ENCODE measurements at places on chromosomes 5 and 9.

- DNase-seq: no peak
These were observed 767 bp downstream of the RALGPS1 start for GRCh38 chr9:126915281-126915816.

- no peak for DNase-seq
These were observed 365.7 kb downstream of the SPATA31D1 start for GRCh38 chr9:82354279-82354659.

DNA sequence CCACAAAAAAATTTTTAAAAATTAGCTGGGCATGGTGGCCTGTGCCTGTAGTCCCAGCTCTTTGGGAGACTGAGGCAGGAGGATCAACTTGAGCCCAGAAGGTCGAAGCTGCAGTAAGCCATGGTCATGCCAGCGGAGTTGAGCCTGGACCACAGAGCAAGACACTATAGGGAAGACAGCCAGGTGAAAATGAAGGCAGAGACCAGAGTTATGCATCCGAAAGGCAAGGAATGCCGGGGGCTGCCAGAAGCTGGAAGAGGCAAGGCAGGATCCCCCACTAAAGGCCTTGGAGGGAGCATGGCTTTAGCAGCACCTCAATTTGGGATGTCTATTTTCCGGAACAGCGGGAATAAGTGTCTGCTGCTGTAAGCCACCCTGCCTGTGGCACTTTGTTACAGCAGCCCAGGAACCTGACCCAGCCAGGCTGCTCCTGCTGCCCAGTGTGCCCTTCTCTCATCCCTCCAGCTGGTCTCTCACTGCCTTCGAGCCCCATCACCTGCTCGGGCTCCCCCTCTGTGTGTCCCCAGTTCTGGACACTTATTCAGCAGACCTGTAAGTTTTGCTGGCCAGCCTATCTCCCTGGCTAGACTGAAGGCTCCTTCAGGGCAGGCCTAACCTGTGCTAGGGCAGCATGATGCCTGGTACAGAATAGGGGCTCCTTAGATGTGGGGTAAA, 16.8 kb upstream of the JADE2 start:
- no peak for DNase-seq

DNA sequence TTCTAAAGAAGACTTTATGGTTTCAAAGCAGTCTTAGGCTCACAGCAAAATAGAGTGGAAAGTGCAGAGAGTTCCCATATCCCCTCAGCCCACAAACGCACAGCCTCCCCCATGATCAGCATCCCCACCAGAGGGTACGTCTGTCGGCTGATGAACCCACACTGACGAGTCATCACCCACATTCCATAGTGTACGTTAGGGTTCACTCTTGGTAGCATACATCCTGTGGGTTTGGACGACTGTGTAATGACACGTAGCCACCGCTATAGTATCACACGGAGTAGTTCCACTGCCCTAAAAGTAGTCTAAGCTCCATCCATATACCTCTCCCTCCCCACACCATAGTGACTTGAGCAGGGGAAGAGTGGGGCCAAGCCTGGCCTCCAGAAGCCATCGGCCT, 135.7 kb upstream of the PHYKPL start:
- DNase-seq: no peak

- no peak for DNase-seq
These were observed 268.2 kb upstream of the RFX3 start for GRCh38 chr9:3793971-3794383.

DNA sequence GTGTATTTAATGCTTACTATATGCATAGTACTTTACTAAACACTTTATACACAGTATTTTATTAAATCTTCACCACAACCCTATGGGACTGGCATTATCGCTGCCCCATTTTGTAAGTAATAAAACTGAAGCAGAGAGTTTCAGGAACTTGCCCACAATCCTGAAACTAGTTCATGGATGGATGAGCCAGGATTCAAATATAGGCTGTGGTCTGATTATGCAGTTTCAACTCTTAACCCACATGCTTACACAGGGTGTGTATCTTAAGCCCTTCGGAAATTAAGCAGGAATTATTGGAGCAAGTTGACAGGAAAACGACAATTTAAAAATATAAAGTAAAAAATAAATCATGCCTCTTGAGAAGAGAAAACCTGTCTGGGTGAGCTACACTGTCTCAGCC, 109.0 kb downstream of the ATP10B start:
- no peak for DNase-seq

GRCh38 chr9:70083429-70083828, 39.8 kb downstream of the MAMDC2 start:
- DNase-seq: no peak

DNA sequence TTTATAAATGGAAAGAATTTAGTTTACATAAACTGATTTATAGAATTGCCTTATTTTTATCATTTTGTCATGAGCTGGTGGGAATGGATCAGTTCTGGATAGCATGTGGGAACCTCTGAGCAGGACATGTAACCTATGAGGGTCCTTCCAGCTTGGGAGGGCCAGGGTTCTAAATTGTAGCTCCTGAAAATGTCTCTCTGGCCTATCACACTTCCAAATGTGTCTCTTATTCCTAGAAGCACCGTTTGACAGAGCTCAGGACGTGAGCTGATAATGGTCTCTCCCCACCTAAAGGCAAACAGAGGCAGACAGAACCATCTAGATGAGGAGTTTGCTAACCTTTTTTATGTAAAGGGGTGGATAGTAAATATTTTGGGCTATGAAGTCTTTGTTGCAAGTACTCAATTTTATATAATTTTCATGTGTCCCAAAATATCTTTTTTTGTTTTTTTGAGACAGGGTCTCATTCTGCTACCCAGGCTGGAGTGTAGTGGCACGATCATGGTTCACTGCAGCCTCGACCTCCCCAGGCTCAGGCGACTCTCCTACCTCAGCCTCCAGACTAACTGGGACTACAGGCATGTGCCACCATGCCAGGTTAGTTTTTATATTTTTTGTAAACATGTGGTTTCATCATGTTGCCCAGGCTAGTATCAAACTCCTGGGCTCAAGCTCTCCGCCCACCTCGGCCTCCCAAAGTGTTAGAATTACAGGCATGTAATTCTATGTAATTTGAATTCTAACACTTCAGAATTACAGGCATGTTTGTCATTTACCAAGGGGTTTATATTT, 4.0 kb downstream of the TRAF1 start:
- DNase-seq: no peak

DNA sequence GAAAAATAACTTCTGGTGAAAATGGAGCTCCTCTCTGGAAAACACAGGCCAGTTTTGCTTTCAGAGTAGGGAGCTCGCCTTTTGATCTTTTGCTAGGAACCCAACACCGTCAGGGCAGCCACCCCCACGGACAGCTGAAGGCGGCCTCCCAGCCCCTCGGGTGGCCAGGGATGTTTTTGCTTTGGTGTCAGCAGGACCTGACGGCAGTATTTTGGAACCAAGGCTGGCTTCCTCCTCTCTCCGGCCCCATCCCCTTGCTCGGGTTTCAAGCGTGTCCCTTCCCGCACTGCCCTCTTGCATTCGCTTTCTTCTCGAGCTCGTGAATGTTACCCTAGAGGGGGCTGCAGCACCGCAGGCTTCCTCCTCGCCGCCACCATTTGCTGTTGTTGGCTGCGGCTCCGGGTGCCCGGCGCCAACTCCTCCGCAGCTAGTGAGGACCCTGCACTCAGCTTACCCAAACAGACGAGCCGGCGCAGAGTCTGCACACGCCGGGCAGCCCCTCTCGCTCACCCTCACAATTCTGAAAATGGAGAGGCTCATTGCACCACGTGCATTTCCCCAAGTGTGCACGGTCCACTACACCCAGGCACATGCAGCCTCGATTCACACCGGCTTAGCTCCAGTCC, 35.5 kb upstream of the ADAMTSL1 start:
- DNase-seq: no peak

DNA sequence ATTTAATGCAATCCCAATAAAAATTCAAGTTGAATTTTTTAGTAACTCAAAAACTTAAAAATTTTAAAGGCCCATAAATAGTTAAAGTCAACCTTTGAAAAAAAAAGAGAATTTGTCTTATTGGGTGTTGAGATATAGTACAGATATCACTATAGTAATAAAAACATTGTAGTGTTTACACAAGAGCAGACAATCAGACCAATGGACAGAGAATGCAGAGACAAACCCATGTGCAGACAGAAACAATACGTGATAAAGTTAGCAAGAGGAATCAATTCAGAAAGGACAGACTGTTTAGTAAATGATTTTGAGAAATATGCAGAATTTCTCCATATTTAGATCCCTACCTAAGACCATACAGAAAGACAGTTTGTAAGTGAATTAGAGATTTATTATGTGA, 33.9 kb downstream of the GOLGA1 start:
- no peak for DNase-seq

GRCh38 chr9:79812507-79813257, 240.9 kb downstream of the TLE4 start:
- no peak for DNase-seq

- no peak for DNase-seq
These were observed 37.1 kb upstream of the PRUNE2 start for GRCh38 chr9:76943054-76943453.

- DNase-seq: no peak
These were observed 18.9 kb upstream of the CLINT1 start for GRCh38 chr5:157877821-157878220.

GRCh38 chr5:128629157-128629556, 91.1 kb upstream of the FBN2 start:
- DNase-seq: no peak

- no peak for DNase-seq
These were observed 8.6 kb upstream of the ANKRD33B start for GRCh38 chr5:10555277-10555684.

DNA sequence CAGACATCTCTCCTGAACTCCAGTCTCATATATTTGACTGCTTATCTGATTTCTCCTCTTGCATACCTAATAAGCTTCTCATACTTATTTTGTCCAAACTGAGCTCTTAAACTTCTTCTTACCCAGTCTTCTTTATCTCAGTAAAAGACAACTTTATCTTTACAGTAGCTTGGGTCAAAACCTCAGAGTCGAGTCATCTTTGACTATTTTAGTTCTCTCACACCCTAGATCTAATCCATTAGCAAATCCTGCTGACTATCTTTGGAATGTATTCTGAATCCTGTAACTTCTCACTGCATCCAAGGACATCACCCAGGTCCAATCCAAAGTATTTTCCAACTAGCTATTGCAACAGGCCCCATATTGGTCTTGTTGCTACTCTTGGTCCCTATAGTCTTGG, 11.8 kb upstream of the JAK2 start:
- no peak for DNase-seq

- DNase-seq: no peak
These were observed 134.7 kb downstream of the CDH6 start for GRCh38 chr5:31328040-31328733.

DNA sequence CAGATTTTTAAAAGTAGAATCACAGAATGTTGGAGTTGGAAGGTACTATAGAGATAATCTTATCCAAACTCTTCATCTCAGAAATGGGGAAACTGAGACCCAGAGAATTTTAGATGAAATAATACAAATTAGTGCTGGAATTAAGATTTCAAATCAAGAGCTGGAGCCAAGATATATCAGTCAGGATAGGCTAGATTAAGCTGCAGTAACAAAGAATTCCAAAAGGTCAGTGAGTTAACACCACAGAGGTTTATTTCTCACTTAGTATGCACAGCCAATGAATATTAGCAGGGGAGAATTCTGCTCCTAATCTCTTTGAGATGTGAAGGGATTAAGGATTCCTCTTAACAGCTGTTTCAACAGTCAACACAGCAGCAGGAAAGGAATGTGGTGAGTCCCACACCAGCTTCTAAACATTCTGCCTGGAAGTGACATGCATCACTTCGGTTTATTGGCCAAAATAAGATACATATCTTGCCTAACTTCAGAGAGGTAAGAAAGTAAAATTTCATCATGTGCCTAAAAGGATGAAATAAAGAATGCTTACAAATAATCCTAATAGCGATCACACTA, 136.8 kb downstream of the FRMD3 start:
- DNase-seq: no peak

DNA sequence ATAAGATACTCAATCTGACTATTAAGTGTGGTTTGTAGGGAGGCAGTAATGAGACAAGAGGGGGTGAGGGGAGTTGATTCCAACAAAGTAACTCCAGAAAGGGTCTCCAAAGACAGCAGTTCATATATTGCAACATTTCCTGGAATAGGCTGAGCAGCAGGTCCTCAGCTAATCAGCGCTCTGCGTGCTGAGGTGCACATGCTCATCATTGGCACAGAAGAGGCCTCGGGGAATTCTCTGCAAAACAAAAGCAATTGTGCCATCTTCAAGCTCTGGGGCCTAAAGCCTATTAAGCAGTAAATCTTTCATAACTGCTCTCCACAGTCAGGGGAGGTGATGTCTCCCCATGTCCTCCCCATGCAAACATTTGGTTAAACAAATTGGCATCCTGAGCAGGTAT, 357.3 kb downstream of the SPOCK1 start:
- DNase-seq: no peak

- DNase-seq: no peak
These were observed 19.4 kb downstream of the SPACA9 start for GRCh38 chr9:132898051-132898450.

- DNase-seq: no peak
These were observed 9.8 kb upstream of the GLE1 start for GRCh38 chr9:128494746-128495129.

- no peak for DNase-seq
These were observed 16.2 kb downstream of the ANKH start for GRCh38 chr5:14855366-14855765.

DNA sequence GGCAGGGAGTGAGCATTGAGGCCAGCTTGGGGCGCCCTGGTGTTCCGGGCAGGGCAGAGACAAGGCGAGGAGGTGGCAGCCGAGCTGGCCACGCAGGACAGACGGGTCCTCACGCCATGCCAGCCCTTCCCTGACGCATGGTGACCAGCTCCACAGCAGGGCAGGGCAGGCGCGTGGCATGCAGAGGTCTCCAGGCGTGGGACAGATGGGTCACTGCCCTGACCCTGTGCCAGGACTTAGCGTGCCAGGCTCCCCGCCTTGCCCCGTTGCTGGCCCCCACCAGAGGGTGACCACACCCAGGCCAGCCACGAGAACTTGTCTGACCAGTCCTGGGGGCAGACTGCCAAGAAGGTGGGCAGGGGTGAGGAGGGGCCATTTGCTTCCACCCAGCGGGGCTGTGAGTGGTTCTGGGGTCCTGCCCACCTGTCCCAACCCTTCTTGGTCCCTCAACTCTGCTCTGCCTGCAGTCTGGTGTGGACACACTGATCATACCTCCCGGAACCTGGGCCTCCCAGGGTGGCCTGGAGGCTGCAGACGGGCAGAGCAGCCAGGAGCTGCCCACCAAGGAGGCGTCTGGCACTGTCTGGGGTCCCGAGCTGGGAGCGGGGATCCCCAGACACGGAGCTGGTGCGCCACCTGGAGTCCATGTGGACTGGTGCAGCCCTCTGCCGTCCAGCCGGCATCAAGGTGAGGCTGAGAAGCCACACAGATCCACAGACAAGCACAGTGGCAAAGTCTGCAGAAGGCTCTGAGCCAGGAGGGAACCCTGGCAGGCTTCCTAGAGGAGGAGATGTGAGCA, at the start of gene RNF224:
RNF224 (plus strand) TSS at position 449 of the 799 bp plus-strand sequence. CDS start 834 bp downstream, outside the sequence.
- DNase-seq: peak; percentile 58

All from stimulated activated CD8-positive, alpha-beta memory T cell treated with anti-CD3 and anti-CD28 coated beads, Interleukin-4, amount 100 ng/mL, for 4 hours (primary cell).